H4 (cell line): ENCODE measurements at places on chromosomes 3 and 15. TPM values are rescaled to one million over a fixed set of nuclear protein-coding genes. Genes with fewer than 3 reads are reported as not detected.

The SPSB4 gene
- 1.9 and 2.2 TPM in 2 replicates for total RNA-seq

The MESP2 gene
- total RNA-seq = not detected in 2 replicates

The DOCK3 gene
- 0.02 and 0.12 TPM in 2 replicates for total RNA-seq

The LTK gene
- 0.21 and 0.37 TPM in 2 replicates for total RNA-seq

The MITF gene
- total RNA-seq = 5.1 and 5.8 TPM in 2 replicates

The KBTBD8 gene
- 2.6 and 2.9 TPM in 2 replicates for total RNA-seq

The CD200 gene
- not detected in 2 replicates for total RNA-seq

The CRABP1 gene
- total RNA-seq = not detected in 2 replicates

The MYO5C gene
- 0.06 and 0.29 TPM in 2 replicates for total RNA-seq

The IL12A gene
- 0.66 and 2.1 TPM in 2 replicates for total RNA-seq

The STRIT1 gene
- not detected in 2 replicates for total RNA-seq

The FRG2C gene
- not detected in 2 replicates for total RNA-seq

The SPTBN5 gene
- not detected in 2 replicates for total RNA-seq

The GOLGA8G gene
- 0.16 TPM in 1 of 2 replicates, not detected in the other for total RNA-seq

The TRAK1 gene
- total RNA-seq = 4.3 and 6.0 TPM in 2 replicates

The FES gene
- total RNA-seq = 0.43 and 0.88 TPM in 2 replicates

The RTP2 gene
- total RNA-seq = not detected in 2 replicates

The MCF2L2 gene
- 0.62 and 0.64 TPM in 2 replicates for total RNA-seq

The EFCAB12 gene
- 0.06 TPM in 1 of 2 replicates, not detected in the other for total RNA-seq

The AMOTL2 gene
- total RNA-seq = 21.5 and 23.0 TPM in 2 replicates

The CAPN3 gene
- 0.43 TPM in 1 of 2 replicates, not detected in the other for total RNA-seq

The STX19 gene
- not detected in 2 replicates for total RNA-seq

The NME9 gene
- not detected in 2 replicates for total RNA-seq

The EHHADH gene
- 3.6 and 4.7 TPM in 2 replicates for total RNA-seq
